Activated naive CD4-positive, alpha-beta T cell treated with anti-CD3 and anti-CD28 coated beads, Interleukin-2, amount 50 U/mL, for 72 hours (primary cell): ENCODE measurements at places on chromosomes 6 and 20. TPM values are rescaled to one million over a fixed set of nuclear protein-coding genes. Genes with fewer than 3 reads are reported as not detected.

- DNase-seq: no peak
Observed at GRCh38 chr6:89022798-89023197, 57.8 kb upstream of the PNRC1 start.

DNA sequence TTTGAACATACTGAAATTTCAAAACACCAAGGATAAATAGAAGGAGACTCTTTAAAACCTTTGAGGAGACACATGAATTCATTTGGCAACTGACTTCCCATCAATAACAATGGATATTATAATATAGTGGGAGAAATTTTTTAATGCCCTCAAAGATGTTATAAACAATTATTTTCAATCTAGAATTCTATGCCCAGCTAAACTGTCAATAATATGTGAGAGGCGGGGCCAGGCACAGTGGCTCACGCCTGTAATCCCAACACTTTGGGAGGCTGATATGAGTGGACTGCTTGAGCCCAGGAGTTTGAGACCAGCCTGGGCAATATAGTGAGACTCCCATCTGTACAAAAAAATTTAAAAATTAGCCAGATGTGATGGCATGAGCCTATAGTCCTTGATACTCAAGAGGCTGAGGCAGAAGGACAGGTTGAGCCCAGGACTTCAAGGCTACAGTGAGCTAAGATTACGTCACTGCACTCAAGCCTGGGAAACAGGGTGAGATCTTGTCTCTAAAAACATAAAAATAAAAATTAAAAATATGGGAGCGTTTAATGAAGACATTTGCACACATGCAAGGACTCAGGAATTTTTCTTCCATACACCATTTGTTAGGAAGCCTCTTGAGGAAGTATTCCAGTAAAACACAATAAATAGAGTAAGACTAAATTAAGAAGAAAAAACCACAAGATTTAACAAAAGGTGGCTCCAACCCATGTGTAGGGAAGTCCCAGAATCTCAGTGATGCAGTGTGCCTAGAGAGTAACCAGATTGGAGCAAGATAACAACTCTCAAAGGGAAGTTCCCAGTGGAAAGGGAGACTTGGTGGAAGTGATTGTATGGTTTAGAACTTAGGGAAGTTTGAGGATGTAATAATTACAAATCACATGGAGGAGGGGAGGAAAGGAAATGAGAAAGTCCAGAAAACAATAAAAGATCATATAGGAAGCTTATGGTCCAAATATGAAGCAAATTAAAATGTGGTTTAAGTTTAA is 26.3 kb upstream of the ETV7 start:
- no peak for DNase-seq

GRCh38 chr6:56699066-56699654 is 56.5 kb upstream of the DST start:
- DNase-seq: no peak

The MCCD1 gene
- not detected for total RNA-seq

The TCP11 gene
- not detected for total RNA-seq

The RHAG gene
- total RNA-seq: not detected

The WFDC5 gene
- total RNA-seq: not detected

DNA sequence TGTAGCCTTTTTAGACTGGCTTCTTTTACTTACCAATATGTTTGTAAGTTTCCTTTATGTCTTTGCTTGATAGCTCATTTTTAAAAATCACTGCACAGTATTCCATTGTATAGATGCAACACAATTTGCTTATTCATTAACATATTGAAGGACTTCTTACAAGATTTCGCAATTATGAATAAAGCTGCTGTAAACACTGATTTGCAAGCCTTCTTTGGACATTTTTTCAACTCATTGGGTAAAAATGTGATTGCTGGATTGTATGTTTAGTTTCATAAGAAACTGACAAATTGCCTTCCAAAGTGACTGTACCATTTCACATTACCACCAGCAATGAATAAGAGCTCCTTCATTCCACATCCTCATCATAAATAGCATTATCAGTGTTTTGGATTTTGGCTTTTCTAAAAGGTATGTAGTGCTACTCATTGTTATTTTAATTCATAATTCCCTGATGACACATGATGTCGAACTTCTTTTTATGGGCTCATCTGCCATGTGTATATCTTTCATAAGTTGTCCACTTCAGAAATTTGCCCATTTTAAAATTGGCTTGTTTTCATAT is 80.7 kb downstream of the TFAP2B start:
- no peak for DNase-seq

DNA sequence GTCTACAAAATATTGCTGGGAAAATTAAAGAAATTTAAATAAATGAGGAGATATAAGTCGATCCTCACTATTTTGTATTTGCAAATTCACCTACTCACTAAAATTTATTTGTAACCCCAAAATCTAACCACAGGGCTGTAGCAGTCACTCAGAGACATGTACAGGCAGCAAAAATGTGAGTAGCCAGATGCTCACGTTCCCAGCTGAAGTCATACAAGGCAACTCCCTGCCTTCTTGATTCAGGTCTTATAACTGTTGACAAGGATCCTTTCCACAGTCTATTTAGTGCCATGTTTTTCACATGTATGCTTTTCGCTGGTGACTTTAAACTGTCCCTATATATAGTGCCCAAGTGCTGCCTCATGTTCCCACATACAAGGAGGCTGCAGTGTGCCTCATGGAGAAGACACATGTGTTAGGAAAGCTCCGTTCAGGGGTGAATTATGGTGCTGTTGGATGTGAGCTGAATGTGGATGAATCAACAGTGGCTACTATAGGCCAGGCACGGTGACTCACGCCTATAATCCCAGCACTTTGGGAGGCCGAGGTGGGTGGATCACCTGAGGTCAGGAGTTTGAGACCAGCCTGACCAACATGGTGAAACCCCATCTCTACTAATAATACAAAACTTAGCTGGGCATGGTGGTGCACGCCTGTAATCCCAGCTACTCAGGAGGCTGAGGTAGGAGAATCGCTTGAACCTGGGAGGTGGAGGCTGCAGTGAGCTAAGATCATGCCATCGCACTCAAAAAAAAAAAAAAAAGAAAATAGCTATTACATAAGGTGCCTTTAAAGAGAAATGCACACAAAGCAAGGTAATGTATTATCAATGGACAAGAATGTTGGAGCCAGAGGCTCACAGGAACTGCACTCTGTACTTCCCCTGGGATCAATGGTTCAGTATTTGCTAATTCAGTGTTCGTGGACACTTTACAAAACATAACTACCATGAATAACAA is 55.3 kb downstream of the STK35 start:
- no peak for DNase-seq

DNA sequence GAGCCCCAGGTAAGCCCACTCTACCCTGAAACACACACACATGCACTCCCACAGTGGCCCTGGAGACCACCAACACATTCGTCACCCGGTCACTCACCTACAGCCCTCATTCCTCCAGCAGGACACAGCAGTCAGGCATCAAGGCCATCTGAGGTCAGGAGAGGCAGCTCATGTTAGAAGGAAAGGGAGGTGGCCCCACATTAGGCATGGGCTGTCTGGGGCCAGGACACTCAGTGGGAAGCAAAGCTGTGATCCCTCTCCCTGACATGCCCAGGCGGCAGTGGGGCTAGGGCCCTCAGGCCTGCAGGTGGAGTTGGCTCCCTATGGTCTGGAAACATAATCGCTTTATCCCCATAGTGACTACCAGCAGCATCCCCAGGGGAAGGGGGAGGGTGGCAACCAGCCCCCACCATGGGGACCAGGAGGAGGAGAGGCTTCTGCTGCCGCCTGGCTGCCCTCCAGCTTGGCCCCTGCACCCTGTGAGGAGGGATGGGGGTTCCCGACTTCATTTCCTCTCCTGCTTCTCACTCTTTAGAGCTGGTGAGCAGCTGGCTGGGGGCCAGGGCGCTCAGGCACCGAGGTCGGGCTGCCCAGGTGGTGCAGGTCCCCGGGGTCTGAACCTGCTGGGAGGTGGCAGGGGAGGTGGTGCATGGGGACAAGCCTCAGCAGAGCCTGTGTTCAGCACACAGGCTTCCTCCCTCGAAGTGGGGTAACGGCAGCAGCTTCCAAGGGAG is 76.6 kb upstream of the CST7 start:
- no peak for DNase-seq
